Hippocampal formation (tissue), 2 donors: ENCODE measurements at places on chromosomes 1 and 21.

GRCh38 chr1:185015631-185016030 is 29.7 kb upstream of the RNF2 start:
- DNase-seq = no peak

DNA sequence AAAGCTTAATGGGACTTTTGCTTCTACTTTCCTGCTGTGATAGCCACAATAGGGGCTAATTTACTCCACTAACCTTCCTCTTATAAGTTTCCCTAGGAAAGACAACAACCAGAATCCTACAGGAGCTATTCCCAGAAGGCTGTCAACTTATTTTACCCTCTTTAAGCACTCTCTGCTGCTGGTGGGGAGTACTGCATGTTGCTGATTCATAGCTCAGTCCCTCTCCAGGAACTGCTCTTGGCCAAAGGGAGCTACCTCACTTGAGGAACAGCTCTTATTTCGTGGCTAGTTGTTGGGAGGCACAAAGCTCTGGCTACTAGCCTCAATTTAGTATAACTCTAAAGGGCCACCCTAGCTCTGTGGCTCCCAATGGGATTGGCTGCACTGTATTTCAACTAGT is 37.2 kb downstream of the ADSS2 start:
- DNase-seq = no peak

- DNase-seq = no peak
These were observed 86.6 kb downstream of the PRDM2 start for GRCh38 chr1:13786541-13786940.

GRCh38 chr1:172951730-172952365 is 98.9 kb downstream of the TNFSF18 start:
- no peak for DNase-seq

DNA sequence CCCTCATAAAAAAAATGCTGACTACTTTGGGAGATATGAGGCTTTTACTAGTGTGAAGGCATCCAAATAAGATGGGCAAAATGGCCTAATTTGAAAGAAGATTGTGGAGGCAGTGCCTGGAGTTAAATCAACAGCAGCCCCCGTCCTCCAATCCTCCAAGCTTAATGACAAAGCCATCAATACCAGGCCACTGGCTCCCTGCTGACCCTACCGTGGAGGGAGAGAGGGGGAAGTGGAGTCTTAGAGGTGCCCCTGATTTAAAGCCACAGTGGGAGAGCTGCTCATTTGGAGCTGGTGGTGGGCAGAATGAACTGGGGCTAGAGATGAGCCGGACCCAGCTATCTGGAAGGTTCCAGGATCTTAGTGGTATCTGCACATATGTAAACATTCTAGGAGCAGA is 24.3 kb upstream of the KNCN start:
- DNase-seq = no peak

- DNase-seq = no peak
These were observed 760 bp upstream of the NPHP4 start for GRCh38 chr1:5992814-5993555.

DNA sequence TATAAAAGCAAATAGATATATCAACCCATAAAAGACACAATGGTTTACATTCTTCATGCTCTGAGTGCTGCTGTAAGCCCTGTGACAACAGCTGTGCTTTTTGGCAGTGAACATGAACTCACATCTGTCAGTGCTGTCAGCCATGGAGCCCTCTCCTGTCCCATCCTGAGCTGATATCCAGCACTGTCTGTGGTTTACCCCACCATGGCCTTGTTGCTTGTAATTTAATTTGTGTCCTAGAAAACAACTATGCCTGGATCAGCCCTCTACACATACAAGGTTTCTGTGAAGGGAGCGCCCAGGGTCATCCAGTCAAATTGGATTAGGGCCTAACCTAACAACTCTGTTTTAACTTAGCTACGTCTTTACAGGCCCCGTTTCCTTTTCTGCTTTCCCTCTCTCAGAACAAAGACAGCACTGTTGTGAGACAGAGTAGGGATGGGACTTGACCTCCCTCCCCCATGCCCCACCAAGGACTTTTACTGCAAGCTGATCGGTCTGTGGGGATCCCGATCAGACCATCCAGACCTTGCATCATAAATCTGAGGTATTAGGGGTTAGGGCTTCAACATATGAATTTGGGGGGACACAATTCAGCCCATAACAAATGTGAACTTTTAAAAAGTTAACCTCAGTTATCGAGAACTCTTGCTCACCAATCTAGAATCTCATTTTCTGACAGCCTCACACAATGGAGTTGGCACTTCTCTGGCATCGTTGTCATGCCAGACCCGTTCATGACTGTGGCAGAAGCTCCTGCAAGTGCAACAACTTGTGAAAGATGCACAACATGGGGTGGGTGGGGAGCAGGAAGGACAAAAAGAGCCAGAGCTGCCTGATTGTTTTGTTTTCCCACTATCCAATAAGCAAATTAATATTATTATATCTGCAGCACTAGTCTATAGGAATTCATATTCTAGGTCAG is 16.4 kb upstream of the SLC44A3 start:
- peak; percentile 73 for DNase-seq

- no peak for DNase-seq
These were observed 35.4 kb downstream of the WNT2B start for GRCh38 chr1:112544011-112544688.
